Myocyte (in vitro differentiated cells): ENCODE measurements at places on chromosomes 7 and 10.

DNA sequence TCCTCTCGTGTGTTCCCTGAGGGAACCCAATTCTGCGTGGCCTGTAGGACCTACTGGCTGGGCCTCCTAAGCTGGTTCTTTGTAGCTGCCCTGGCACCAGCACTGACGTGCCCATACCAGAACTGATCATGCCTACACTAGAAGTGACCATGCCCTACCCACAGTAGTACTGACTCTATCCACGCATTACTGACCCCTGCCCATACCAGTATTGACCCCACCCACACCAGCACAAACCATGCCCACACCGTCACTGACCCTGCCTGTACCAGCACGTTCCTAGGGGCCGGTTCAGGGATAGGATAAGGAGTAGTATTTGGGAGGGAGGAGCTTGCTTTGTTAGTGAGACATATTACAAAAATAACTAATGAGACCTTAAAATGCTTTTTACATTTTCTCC lies 88.0 kb downstream of the DOCK1 start:
- no peak for DNase-seq

- DNase-seq: peak; percentile 52
Measured at GRCh38 chr10:111128331-111129180, 51.7 kb downstream of the ADRA2A start.

- DNase-seq: no peak
Measured at GRCh38 chr7:50474382-50475160, 24.4 kb upstream of the FIGNL1 start.

DNA sequence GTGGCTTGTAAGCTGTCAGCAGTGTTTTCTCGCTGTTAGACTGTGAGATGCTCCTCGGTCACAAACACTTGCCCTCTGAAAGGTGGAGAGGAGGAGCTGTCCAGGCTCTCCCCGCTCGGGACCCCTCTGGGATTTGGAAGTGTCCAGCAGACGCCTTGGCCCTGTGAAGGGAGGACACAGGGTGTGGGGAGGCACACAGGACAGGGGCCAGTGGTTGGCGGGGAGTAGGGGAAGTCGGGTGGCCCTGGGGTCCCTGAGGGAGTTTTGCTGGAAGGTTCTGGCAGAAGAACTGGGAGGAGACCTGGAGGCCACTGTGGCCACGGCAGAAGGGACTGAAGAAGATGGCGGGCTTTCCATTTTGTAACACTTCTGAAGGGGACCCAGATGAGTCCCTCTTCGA lies 47.2 kb upstream of the DPYSL4 start:
- no peak for DNase-seq

DNA sequence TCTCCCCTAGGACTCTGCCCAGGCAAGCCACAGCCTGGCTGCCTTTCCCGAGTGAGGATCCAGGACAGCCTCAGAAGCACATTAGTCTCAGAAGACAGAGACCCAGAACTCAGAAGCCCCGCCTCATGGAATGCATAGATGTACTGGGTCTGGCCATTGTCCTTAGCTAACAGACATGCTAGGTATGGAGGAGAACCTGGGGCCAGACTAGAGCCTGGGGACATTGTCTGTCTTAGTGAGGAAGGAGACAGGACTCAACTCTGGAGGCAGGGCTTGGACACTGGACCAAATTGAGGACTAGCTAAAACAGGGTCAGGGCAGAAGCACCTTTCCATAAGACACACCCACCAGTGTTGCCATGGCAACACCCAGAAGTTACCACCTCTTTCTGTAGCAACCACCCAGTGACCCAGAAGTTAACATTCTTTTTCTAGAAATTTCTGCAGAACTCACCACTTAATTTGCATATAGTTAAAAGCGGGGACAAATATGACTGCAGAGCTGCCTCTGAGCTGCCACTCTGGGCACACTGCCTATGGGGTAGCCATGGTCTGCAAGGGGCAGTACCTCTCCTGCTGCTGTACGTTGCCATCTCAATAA lies 27.5 kb downstream of the TLX1 start:
- DNase-seq: no peak

- DNase-seq: peak; percentile 54
Measured at GRCh38 chr7:127844707-127845331, 186.4 kb downstream of the LRRC4 start.

DNA sequence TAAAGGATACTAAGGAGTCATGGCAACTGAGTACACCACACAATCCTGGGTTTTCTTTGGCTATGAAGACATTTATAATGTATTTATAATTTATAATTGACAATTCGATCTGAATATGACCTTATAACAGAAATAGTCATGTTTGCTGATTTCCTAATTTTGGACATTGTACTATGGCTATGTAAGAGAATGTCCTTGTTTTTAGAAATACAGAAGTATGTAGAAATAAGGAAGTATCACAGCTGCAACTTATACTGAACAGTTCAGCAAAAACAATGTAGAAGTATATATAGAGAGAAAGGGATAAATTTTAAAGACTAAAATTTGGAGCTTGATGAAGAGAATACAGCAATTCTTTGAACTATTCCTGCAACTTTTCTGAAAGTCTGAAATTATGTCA lies 32.6 kb downstream of the PRLHR start:
- DNase-seq: no peak

DNA sequence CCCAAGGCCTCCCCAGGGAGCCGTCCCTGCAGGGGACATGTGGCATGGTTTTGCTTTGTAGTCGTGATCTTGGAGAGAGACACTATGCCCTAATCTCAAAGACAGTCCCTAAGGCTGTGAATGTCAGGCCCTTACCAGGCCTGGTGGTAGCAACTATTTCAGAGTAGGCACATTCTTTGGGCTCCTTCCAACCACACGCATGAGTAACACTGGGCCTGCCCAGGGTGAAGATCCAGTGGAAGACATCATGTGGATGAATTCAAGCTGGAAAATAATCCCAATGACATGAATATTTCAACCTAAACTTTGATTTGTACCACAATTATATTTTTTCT lies 39.5 kb upstream of the INSIG1 start:
- peak; percentile 100 for DNase-seq

DNA sequence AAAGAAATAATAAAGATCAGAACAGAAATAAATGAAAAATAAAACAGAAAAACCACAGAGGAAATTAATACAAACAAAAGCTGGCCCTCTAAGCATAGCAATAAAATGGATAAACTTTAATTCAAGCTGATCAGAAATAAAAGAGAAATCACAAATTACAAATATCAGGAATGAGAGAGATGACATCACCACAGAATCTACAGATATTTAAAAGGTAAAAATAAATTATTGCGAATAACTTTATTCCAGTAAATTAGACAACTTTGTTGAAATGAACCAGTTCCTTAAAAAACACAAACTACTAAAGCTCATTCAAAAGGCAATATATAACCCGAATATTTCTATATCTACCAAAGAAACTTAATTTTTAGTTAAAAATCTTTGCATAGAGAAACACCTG lies 131.7 kb downstream of the PPP1R3A start:
- no peak for DNase-seq

GRCh38 chr10:112275512-112276245 lies 7.5 kb upstream of the TECTB start:
- no peak for DNase-seq

DNA sequence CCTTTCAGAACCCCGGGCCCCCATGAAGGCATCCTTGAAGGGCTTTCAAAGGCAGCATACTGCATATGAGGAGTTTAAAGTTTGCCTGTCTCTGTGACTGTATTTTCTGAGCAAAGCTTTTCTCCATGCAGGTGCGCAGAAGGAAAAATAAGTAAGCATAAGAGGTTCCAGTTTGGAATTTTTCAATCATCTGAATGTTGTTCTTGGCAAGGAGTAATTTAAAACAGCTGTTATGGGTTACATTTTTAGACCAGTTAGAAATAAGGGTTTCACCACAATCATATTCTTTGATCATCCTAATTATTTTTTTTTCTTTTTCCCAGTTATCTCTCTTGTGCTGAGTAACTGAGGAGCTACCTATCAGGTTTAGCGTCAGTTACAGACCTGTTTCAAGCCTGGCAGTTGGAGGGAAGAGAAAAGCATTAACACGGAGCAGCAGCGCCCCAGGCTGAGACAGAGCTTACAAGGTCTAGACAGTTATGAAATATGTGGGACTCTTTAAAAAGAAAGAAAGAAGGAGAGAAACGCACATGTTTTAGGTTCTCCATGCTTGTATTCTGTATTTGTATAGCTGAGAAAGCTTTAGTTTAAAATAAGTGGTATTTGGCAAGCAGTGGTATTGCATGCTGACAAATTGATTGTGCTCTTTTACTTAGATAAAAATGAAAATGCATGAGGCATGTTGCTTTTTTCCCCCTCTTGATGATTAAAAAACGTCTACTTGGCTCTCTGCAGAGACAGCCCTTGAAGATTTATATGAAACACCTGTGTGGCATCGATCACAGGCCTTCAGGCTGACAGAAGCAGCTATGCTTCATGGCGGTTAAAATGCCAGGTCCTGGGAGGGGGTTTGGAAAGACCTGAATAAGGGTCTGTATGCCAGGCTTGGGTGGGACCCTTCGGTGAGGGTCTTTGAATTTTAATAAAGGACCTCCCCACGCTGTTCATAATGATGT lies 157.6 kb downstream of the GRK5 start:
- DNase-seq: peak; percentile 30

DNA sequence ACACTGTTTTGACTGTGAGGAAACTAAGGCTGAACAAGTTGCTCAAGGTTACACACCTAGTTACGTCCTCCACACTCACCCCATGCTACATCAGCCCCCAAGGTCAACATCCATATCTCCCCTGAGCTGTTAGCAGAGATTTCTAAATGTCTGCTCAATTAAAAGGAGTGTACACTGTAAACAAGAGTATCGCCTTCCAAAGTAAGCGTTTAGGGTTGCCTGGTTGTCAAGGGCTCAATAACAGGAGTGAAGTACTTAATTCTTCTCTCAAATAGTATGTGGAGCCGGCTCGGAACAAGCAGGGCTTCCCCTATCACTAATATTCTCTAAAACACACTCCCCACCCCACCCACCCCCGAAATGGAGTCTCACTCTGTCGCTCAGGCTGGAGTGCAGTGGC lies 412.8 kb upstream of the GALNT17 start:
- no peak for DNase-seq

- peak; percentile 80 for DNase-seq
Measured at GRCh38 chr7:5525271-5526099, 101.9 kb upstream of the TNRC18 start.

- DNase-seq: no peak
Measured at GRCh38 chr10:128567551-128567950, 441.3 kb upstream of the MKI67 start.

DNA sequence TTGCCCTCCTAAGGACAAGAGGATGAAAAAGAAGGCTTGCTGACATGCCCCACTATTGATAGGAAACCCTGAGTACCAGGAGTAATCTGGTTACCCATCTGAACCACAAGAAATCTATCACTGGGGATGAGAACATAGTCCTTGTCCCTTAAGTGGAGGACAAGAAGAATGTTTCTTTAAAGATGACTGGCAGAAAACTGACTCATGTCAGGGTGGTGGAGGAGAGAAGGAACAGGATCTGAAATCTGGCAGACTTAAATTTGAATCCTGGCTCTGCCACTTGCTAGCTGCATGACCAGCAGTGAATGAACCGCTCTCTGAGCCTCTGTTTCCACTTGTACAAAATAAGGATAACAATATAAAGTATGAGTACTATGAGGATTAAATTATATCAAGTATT lies 38.9 kb upstream of the XPNPEP1 start:
- DNase-seq: no peak

DNA sequence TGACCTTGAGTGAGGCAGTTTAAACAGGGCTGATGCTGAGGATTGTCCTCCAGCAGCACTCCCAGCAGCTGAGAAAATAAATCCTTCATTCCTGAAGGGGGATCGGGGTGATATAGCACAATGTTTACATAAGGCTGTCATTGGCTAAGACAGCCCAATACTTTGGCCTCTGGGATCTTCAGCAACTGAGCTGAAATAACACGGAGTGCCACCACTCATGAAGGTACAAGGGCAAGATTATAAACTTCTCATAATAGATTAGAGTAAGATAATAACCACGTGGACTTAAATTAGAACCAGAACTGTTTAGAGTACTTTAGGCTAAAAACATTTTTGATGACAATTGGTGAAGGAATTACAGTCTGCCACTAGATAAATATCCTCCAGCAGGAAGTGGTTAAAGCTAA lies 70.0 kb upstream of the PAPSS2 start:
- peak; percentile 2 for DNase-seq

DNA sequence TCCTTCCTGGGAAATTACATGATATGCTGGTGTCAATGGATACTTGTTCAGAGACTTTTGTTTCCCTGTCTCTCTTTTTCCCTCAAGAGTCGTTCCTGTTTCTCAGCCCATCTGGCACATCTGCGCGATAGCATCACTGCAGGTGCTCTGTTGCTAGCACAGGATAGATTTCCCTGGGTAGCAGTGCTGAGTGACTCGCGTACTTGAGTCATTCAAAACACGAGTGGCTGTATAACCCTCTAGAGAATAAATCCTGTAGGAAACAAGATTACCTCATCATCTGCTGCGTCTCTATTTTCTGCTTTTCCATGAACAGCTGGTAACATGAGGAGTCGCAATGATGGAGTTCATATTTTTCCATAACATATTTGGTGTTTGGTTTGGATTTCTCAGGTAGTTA lies 452.0 kb upstream of the FZD8 start:
- peak; percentile 2 for DNase-seq

GRCh38 chr7:117652943-117653680 lies 173.3 kb downstream of the CFTR start:
- no peak for DNase-seq

DNA sequence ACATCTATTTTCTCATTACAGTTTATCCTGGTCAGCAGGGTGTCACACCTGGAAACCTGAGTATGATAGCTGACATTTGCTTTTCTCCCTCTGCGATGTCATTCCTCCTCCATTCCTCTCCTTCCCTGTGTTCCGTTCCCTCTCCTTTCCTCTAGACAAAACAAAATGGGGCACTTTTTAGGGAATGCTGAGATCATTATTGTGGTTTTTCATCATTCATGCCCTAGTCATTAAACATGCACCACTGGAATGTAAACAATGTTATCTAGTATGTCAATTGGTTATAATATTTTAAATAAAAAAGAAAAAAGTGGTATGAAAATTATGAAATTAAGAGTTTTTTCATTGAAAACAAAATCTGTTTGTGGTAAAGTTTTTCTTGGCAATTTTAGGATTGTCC lies 132.6 kb downstream of the MAPK8 start:
- peak; percentile 66 for DNase-seq

- DNase-seq: no peak
Measured at GRCh38 chr7:94177441-94177840, 173.3 kb upstream of the BET1 start.

DNA sequence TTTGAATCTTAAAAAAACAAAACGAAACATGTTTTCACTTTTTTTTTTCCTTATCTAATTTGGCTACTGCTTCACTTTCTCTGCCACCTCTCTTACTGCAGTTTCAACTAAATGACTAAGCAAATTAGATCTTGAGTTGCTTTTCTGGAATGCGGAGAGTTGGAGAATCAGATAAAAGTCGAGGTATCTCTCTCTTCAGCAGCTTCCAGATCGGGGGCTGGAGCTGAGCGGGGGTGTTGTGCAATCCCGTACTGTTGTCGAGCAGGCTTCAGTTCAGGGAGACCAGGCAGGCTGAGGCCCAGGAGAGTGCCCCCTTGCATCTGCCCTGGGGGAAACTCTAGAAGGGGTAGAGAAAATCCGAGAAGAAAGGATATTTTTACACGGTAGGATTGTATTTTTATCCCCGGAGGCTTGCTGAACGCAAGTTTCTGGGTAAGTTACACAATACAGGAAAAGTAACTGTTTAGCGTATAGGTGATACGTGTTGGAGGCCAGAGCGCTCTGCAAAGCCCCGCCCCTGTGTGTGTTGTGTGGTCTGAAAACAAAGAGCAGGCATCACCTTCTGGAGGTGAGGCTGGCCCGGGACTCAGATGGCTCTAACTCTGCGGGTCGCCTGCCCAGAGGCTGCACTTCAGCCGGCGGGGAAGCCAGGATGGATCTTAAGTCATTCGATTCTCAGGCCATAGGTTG lies 116.6 kb downstream of the KLF6 start:
- DNase-seq: no peak

GRCh38 chr7:45647967-45648670 lies 74.0 kb downstream of the ADCY1 start:
- peak; percentile 55 for DNase-seq
